ENCODE measurements at places on chromosomes 5 and 9.
A peak's percentile ranks its signal among the peaks of the same experiment; 100 is the strongest.

DNA sequence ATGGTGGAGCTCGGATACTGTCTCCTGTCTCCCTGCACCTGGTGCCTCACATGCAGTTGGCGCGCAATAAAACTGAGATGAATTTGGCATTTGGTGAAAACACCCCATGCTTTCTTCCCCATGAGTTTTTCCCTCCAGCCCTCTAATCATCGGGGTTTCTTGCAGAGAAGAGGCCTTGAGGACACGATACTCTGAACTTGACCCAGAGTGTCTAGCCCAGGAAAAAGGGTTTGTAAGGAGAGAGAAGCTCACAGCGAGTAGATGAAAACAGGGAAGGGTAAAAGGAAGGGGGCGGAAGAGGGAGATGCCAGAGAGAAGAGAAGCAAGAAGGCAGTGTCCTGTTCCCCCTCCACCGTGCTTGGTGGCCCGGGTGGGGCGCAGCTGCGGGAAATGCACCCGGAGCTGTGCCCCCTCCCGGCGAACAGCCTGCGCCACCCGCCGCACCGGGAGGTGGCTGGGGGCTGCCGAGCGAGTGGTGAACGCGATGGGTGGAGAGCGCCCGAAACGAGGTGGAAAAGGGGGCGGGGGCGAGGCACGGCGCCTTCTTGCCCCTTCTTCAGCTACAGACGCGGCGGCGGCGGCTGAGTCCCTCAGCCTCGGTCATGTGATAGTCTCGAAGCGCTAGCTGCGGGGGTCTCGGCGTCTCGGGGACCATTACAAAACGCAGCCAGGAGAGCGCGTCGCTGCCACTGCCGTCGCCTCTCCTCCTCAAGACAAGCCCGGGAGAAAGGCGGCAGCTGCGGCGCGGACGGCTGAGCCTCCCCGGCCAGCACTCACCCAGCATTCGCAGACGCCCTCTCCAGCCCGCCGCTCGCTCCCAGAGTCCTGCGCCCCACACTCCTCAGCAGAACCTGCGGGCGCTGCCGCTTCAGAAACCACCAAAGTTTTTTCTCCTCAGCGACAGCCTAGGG lies 1.1 kb upstream of the FOXB2 start:
- DNase-seq: peak; percentile 15

DNA sequence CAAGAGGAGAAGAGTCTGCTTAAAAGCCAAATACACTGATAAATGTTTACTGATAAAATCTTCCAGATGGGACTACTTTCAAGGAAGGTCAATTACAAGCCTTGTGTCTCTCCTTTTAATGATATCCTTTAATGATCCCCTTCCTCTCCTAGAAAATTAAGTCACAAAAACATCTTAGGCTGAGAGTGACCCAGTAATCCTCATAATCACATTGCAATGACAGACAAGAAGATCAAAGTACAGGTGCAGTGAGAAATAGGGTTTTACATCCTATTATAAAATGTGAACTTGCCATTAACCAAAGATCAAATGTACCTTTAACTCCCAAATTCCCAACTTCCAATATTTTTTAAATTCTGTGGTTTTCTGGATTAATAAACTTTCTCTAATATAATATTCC lies 514.8 kb downstream of the RAB3C start:
- peak; percentile 78 for DNase-seq

- DNase-seq: no peak
Measured at GRCh38 chr5:79481574-79481973, 32.4 kb downstream of the HOMER1 start.

DNA sequence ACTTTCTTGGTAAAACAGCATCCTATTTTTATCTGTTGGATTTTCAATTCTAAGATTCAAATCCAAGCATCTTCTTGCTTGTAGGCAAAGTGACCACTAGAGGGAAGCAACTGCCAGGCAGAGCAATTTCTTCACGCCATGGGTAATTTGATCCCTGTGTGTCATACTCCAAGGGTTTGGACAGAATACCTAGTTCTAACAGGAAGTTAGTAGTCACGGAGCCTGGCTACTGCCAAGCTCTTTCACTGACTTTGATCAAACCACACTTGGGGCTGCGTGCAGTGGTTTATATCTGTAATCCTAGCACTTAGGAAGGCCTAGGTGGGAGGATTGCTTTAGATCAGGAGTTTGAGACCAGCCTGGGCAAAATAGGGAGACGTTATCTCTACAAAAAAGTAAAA lies 473.6 kb upstream of the TNC start:
- DNase-seq: peak; percentile 86

GRCh38 chr5:88836195-88836838 lies 46.7 kb downstream of the MEF2C start:
- no peak for DNase-seq

DNA sequence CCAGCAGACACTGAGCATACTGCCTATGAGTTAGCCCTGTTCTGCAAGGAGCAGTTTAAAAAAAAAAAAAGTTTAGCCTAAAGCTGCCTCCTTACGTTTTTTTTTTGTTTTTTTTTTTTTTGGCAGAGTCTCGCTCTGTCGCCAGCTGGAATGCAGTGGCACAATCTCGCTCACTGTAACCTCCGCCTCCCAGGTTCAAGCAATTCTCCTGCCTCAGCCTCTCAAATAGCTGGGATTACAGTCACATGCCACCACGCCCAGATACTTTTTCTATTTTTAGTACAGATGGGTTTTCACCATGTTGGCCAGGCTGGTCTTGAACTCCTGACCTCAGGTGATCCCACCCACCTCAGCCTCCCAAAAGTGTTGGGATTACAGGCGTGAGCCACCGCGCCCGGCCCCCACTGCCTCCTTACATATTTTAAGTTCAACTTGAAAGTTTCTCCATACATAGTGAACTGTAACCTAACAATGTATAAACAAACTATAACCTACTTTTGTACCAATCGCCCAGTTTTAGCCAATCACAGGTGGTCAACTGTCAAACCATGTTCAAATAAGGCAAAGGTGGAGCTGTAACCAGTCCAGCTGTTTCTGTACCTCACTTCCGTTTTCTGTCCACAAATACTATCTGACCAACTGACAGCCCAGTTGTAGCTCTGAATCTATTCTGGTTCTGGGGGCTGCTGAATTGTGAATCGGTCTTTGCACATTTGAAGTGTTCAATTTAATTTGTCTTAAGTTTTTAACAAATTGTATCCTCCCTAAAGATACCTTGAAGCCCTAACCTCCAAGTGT lies 17.1 kb downstream of the GKAP1 start:
- DNase-seq: no peak

DNA sequence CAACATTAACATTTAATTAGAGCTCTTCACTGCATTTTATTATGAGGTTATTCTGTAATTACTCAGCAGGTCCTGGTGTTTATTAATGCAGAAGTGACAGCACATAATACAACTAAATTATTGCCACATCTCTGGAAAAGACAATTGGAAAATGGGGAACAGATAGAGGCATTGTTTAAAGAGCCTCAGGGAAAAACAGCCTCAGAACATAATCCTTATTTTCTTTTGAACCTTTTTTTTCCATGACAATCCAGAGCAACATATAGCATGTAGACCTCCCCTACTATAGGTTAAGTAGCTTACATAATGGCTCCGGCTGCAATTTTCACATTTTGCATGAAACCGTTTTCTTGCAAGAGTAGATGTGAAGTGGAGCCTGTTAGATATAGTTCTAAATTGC lies 87.2 kb downstream of the RMI1 start:
- no peak for DNase-seq

- DNase-seq: no peak
Measured at GRCh38 chr9:84271531-84271900, 69.0 kb downstream of the SLC28A3 start.

DNA sequence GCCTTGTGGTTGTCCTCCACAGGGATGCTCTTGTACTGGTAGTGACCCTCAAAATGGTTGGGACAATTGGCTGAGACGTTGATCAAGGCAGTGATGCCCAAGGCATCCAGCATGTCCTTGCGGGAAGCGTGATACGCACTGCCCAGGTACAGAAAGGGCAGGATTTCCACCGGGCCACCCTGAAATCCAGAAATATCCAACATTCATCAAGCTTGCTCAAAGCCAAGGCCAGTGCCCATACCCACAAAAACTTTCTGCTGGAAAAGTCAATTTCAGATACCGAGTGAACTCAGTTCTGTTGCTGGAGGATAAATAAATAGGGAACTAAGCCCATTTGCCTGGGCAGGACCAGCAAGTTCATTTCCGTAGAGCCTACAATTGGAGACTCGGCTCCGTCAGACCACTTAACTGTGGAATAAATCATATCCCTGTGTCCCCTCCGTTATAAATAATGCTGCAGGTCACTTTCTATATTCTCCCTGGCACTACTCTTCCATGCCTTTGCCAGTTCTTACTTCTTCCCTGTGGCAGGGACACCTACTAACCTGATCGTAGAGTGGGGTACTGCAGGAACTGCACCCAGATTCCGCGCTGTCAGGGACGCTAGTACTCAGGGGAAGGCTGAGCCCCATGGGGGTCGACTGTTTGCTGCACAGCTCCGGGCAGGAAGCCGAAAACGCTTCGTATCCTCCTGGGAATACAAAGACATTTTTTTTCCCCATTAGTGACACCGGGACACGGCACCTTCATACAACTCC lies 1.2 kb downstream of the DUSP1 start:
- peak; percentile 28 for DNase-seq

GRCh38 chr5:126872561-126873354 lies 95.8 kb downstream of the LMNB1 start:
- DNase-seq: no peak

GRCh38 chr9:13446286-13446937 lies 166.9 kb upstream of the MPDZ start:
- DNase-seq: no peak

- no peak for DNase-seq
Measured at GRCh38 chr5:40437452-40437861, 242.3 kb upstream of the PTGER4 start.

GRCh38 chr5:1545126-1545804 lies 21.5 kb upstream of the LPCAT1 start:
- DNase-seq: no peak

DNA sequence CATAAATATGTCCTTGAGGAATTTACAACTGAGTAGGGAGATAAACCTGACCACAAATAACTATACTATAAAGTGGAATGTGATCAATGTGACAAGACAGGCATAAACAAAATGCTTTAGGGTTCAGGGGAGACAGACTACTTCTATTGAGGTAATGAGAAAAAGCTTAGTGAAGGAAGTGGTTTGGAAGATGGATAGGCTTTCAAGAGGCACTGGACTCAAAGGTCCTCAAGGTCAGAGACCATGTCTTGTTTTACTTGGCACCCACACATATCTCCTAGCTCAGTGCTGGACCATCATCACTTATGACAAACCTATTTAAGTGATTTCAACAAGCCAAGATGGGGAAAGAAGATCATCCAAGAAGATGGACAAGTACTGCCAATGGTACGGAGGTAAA lies 257.8 kb downstream of the BNC2 start:
- no peak for DNase-seq

DNA sequence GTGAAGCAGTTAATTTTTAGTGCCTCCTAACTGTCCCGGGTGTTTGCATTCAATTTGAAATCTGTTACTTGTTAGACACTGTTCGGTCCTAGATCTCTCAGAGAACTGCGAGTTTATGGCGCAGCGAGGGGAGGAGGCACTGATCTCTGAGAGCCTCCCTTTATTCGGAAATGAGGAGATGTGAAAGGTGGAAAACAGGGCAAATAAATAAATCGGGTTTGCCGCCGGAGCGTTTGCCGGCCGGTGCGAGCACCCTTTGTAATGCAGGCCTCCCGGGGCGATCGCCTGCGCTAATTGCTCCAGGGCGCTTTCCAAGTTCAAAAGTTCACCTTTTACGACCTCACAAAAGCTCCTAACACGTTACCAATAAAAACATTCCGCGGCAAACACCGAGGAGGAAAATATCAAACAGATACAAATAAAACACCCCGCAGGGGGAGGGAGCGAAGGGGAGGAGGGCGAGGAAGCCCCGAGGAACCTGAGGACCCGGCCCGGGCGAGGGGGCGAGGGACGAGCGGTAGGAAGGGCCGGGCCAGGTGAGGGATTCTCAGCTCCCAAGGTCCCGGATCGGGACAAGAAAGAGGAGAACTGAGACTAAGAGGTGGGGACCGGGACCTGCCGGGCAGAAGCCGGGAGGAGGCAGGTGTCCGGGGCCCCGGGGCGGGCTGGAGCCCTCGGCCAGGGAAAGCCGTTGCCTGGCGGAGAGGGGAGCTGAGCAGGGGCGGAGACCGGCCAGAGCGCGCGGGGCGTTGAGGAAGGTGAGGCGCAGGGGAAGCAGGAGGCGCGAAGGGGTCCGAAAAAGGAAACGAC lies 1.4 kb downstream of the NR6A1 start:
- peak; percentile 57 for DNase-seq

DNA sequence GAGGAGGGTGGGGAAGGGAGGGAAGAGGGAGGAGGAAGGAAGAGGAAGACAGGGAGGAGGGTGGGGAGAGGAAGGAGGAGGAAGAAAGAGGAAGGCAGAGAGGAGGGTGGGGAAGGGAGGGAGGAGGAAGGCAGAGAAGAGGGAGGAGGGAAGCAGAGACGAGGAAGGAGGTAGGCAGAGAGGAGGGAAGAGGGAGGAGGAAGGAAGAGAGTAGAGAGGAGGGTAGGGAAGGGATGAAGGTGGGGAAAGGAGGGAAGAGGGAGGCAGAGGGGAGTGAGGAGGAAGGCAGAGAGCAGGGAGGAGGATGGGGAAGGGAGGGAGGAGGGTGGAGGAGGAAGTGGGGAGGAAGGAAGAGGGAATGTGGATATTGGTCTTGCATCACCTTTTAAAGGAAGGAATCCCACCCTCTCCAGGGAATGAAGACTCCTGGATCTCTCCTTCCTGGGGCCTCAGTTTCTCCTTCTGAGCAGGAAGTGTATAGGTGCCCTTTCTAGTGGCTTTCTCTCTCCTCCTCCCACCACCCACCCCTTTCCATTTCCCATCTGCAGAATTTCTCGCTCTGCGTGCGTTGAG lies 188.9 kb upstream of the ZNF618 start:
- no peak for DNase-seq

GRCh38 chr5:172556971-172557461 lies 84.0 kb upstream of the NEURL1B start:
- no peak for DNase-seq

DNA sequence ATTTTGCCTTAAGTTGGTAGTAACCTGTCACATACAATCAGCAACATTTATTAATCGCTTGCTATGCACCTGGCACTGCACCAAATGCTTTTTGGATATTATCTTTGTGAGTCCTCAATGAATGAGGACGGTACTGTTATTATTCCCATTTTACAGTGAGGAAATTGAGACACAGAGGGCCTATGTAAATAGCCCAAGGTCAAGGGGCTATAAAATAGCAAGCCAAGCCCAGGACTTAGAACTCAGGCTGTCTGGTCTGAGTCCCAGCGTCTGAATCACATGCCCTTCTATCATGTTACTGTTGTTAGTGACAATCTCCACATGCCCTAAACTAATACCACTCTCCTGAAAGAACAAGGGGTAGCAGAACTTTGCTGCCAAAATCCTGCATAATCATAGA lies 60.0 kb downstream of the ERAP1 start:
- no peak for DNase-seq

GRCh38 chr5:143896966-143897365 lies 85.0 kb downstream of the HMHB1 start:
- no peak for DNase-seq

GRCh38 chr9:128151309-128152132 lies 2.3 kb downstream of the LCN2 start:
- DNase-seq: no peak

GRCh38 chr5:178547052-178547666 lies 43.0 kb downstream of the COL23A1 start:
- no peak for DNase-seq

Data from NCI-H82 (cell line).